ENCODE measurements at places on chromosomes 16 and 17. TPM values are rescaled to one million over a fixed set of nuclear protein-coding genes. Genes with fewer than 3 reads are reported as not detected.

SULT1A1 gene
- total RNA-seq, result 5.2 TPM

HNF1B gene
- total RNA-seq, result 17.4 TPM

CD7 gene
- total RNA-seq, result 0.19 TPM

SEC14L5 gene
- 0.03 TPM for total RNA-seq

FBXO39 gene
- total RNA-seq, result not detected

ZNF423 gene
- total RNA-seq, result 0.07 TPM

TERB1 gene
- not detected for total RNA-seq

IRX6 gene
- total RNA-seq, result not detected

KRTAP4-11 gene
- total RNA-seq, result not detected

HEATR9 gene
- total RNA-seq, result not detected

TRIM25 gene
- 54.7 TPM for total RNA-seq

HSPB9 gene
- not detected for total RNA-seq

DRC7 gene
- total RNA-seq, result not detected

KAT8 gene
- 44.4 TPM for total RNA-seq

ABCA6 gene
- not detected for total RNA-seq

MT4 gene
- total RNA-seq, result not detected

LGALS9B gene
- not detected for total RNA-seq

IL32 gene
- total RNA-seq, result 30.1 TPM

DNAAF8 gene
- 1.4 TPM for total RNA-seq

Measured in A549 treated with AZD2906 at 1 μM for 4 hours (cell line).